Ecto neural progenitor cell (in vitro differentiated cells): ENCODE measurements at places on chromosomes 5 and 9.

- DNase-seq = no peak
Observed at GRCh38 chr9:93659837-93660177, 83.4 kb downstream of the PHF2 start.

DNA sequence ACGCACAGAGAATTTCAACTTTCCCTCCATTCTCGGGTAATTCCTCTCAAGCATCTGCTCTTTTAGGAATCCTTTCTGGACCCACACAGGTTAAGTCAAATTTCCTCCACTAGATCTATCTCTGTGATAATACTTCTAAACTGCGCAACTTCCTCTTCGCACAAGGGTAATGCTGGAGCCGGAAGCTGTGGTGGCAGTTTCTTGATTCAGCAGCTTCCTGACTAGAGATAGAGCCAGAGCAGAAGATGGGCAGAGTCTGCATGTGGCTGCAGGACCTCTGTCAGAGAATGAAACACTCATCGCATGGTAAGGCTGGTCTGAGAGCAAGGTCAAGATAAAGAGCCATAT, 11.1 kb upstream of the CDC42SE2 start:
- DNase-seq = no peak

GRCh38 chr9:124940521-124940893, 376 bp downstream of the GOLGA1 start:
- no peak for DNase-seq

DNA sequence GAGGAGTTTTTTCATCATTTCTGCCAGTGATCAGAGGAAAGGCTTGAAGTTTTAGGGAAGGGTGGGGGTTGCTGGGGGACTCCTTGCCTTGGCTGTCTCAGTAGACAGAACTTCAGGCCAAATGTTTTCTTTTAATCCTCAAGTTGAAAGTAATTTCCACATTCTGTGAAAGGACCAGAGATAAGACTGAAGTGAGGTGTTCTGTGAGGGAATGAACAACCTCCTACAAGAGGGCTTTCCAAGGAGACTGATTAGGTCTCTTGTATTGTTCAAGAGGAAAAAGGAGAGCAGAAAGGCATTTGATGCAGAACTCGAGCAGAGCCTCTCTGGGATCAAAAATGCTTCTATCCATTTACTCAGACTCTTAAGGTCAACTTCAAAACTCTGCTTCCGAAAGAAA, 282.1 kb upstream of the ATP10B start:
- no peak for DNase-seq

- DNase-seq = no peak
Observed at GRCh38 chr9:81814794-81815464, 113.3 kb upstream of the SPATA31D4 start.

DNA sequence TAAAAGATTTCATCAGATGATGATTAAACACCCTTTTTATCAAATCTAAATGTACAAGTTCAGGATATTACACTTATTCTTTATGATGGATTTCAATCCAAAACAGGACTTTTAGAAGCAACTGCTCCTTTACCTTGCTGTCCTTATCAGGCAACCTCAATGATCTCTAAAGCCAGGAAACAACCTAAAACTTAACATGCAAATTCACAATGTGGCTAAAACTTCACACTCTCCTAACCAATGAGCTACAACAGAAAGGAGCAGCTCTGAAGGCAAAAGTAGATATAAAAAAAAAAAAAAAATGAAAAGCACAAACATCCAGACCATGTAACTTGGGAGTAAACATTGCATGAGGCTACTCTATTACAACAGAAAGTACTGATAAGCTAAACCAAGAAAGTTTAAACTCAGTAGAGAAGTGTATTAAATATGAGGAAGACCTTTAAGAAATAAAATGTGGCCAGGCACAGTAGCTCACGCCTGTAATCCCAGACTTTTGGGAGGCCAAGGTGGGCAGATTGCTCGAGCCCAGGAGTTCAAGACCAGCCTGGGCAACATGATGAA, 22.9 kb downstream of the SLC25A51 start:
- no peak for DNase-seq

- DNase-seq = no peak
Observed at GRCh38 chr9:127572961-127573721, 38.9 kb upstream of the STXBP1 start.

- no peak for DNase-seq
Observed at GRCh38 chr9:98215271-98215670, 22.8 kb upstream of the CORO2A start.

DNA sequence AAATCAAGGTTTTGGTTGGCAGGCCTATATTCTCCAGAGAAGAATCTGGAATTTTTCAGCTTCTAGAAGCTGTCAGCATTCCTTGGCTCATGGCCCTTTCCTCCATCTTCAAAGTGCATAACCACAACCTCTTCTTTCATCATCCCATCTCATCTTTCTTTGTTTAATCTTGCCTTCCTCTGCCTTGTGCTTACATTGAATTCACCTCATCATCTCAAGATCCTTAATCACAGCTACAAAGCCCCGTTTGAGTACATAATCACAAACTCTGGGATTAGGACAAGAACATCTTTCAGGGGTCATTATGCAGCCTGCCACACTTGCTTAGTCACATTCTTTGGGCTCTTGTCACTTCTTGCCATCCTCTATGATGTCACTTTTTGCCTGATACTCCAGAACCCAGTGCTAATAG, 130.3 kb downstream of the FOXD1 start:
- DNase-seq = no peak

- no peak for DNase-seq
Observed at GRCh38 chr9:92504881-92505280, 22.6 kb upstream of the ASPN start.

DNA sequence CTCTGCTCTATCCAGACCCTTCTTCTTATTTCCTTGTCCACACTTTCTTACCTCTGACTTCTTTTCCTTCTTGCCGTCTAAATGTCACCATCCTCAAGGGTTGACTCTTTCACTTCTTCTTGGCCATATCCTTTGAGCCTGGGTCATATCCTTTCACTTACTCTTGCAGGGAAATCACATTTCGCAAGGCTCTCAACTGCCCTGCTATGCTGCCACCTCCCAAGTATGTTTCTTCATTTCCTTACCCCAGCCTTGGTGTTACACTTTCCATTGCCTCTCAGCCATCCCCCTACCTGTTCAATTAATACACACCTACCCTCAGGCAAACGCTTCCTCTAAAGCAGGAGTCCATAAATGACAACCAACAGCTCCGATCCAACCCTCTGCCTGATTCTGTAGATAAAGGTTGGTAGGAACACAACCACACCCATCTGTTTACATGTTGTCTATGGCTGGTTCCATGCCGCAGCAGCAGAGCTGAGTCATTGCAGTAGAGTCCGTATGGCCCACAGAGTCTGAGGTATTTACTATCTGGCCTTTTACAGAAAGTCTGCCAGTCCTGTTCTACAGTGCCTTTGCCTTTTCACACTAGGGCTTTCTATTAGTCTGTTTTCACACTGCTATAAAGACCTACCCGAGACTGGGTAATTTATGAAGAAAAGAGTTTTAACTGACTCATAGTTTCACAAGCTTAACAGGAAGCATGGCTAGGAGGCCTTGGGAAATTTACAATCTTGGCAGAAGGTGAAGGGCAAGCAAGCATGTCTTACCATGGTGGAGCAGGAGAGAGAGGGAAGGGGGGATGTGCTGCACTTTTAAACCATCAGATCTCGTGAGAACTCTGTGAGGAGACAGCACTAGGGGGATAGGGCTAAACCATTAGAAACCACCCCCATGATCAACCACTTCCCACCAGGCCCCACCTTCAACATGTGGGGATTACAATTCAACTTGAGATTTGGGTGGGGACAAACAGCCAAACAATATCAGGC, 97.9 kb downstream of the SV2C start:
- no peak for DNase-seq

DNA sequence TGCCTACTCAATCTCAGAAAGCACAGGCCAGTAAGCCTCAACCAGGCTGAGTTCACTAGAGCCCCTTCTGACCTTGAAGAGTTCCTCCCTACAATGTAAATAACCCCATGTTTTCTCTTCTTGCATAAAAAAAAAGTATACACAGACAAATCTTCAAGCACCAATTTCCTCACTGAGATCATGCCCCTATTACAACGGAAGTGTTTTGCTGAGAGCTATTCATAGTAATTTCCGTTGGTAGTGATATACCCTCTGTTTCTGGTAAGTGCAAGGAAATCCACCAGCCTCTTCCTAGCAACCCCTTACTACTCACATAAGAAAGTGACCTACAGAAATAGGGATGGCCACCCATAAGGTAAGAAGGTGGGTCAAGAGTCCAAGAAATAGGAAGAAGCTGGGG, 76.4 kb upstream of the TARS1 start:
- DNase-seq = no peak

DNA sequence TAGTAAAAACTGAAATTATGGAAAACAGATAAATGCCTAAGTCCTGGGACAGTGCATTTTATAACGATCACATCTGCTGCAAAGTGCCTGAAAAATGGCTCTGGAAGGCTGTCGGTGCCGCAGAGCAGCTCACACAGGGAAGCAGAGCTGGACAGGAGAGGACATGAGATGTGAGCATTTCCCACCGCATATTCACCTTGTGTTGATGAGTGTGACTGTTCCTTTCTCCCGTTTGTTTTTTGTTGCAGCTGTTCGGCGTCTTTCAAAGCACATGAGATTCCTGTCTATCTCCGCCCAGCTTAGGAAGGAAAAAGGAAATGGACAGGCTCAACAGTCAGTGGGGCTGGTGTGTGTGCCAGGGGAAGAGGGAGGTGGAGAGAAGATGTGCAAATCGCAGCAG, 164.9 kb upstream of the SEMA6A start:
- DNase-seq = no peak

DNA sequence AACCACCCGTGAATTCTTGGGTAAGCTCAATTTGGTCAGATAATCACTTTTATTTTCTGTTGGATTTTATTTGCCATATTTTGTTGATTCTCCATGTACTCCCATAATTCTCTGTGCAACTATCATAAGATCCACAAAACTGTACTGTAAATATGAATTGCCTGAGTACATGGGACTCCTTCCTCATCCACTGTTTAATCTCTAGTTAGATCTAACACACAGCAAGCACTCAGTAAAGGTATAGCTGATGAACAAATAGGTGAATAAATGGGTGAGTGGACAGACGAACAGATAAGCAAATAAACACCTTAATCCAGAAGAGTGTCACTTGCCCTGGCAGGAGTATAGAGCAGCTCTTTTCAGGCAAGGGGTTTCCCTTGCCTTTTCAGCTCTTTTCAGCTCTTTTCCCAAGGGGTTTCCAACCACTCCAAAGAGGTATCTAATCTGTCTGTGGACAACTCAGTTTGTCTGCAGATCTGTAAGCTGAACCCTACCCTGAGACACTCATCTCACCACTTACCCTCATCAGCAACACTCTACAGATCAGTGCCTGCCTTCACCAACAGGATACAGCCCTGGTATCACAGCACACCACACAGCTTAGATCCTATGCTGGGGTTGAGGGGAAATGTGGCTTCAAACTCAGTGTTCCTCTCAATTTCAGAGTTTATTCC, 51.2 kb downstream of the SIL1 start:
- DNase-seq = no peak

DNA sequence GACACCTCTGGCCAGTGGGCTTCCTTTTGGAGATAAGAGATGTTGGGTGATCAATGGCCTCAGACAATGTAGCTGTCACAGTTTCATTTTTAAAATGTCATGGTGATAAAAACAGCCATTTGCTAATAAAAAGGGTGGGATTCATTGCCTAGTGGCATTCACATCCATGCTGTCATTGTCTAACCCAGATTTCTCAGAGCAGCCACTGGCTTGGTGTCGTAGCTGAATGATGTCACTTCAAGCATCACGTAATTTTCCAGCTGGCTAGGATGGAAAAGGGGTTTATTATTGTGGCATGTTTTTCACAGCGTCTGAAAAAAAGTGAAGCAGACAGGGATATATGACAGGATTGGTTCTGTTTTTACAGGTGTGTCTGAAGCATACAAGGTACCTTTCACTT, 184.7 kb downstream of the AOPEP start:
- DNase-seq = peak; percentile 23

GRCh38 chr9:137160716-137161557, 8.9 kb downstream of the LRRC26 start:
- DNase-seq = no peak

- peak; percentile 65 for DNase-seq
Observed at GRCh38 chr9:106862821-106863720, at the start of gene ZNF462. Gene ZNF462, plus strand, starts transcription at chr9:106863166. Its CDS starts 60,218 bp downstream, at chr9:106923384.

- DNase-seq = no peak
Observed at GRCh38 chr9:124749781-124750180, 21.3 kb downstream of the NR6A1 start.

DNA sequence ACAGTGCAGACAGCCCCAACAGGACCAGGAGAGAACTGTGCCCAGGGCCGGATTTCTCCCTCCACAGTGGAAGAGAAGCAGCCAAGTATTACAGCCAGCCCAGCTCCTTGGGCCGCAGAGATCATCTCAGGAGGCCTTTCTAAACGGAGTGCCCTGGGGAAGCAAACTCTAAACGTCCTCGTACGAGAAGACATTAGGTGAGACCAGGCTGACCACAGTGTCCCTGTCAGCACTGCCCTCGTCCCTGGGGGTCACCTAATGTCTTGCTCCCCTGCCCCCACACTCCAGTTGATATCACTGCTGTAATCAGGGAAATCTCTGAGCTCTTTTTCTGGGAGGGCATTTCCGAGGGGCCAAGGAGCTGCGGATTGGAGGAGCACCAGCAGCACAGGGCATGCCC, 6.5 kb downstream of the QRFP start:
- no peak for DNase-seq

DNA sequence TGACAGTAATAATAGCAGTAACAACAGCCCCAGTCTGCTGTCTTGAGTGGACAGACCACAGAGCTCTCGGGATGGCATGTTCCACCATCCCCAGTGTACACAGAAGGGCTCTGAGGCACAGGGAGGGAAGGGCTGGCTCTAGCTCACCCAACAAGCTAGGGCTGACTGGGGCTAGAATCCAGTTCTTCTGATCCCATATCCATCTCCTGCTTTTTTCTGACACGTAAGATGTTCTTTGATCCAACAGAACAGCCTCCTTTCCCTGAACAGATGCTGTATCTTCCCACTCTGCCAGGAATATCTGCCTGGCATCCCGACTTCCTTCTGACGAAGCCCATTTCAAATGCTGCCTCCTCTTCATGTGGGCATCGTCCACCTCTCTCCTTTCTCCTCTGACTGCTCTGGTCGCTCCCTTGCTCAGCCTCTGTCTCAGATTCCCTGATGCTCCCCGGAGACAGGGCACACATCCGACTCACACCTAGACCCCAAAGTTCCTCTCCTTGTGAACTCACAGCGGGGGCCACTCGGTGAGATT, 43.6 kb upstream of the CLK4 start:
- DNase-seq = no peak

DNA sequence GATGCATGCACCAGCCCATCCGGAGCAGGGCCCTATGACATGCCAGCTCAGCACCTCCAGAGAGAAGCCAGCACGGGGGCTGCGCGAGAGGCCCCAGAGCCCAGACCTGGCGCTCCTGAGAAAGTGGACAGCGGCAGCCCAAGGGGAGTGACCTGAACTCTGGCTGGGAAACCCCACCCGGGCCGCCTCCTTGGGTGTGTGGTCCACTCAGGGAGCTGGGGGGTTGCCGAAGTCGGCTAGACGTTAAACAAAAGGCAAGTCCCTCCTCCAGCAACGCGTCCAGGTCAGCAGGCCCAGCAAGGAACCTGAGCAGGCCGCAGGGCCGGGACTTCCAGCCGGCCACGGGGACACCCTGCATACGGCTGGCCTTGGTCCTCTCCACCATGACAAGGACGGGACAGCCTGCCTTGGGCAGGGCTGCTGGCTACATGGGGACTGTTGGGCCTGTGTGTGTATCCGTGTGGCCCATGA, 35.7 kb downstream of the NACC2 start:
- peak; percentile 58 for DNase-seq
